ENCODE measurements at places on chromosomes 4 and X.

- peak overlapping the region; percentile 61 for H3K4me3 ChIP-seq
- peaks cover 14% of the 10 kb centered on the region for H3K4me1 ChIP-seq
- H3K27me3 ChIP-seq = no peaks in the 10 kb centered on the region
- peak overlapping the region; percentile 90 for H3K27ac ChIP-seq
- DNase-seq = no peak
Measured at GRCh38 chrX:53684415-53685192, 1.9 kb downstream of the HUWE1 start.

GRCh38 chr4:146004730-146005129 is 66.1 kb upstream of the ZNF827 start:
- no peak overlapping the region for H3K4me3 ChIP-seq
- H3K27me3 ChIP-seq = no peaks in the 10 kb centered on the region
- no peaks in the 10 kb centered on the region for H3K4me1 ChIP-seq

DNA sequence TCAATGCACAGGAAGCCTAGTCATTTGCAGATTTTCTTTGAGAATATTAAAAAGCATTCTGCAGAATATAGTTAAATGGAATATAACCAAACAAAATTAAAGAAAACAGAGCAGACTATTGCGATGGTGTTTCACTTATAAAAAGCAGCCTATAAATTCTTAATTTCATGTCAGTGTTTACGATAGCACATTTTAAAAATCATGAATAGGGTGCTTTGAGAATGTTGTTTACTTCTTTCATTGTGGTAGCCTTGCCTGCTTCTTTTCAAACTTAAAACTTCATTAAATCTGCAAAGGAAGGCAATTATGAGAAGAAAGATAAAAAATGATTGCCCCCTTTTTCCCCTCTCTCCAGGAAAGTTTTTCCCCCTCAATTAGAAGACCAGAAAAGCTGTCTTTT is 748.6 kb downstream of the CCSER1 start:
- H3K36me3 ChIP-seq = no peaks in the 10 kb centered on the region
- no peaks in the 10 kb centered on the region for H3K4me1 ChIP-seq
- DNase-seq = no peak
- H3K4me3 ChIP-seq = no peak overlapping the region

DNA sequence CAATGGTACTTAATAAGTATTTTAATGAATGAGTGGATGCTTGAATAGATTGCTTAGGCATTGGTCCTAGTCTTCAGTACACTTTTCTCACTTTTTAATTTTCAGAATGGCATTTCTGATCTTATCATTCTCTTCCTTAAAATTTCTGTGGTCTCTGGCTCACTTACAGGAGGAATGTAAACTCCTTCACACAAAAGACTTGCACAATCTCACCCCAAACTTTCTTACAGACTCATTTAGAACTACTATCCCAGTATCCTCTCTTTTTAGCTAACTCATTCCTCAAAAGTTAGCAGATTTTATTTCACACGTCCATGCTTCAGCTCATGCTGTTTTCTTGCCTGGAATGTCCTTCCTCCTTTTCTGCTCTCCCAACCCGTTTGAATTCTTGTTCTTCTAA is 350.1 kb downstream of the GRXCR1 start:
- no peaks in the 10 kb centered on the region for H3K36me3 ChIP-seq
- no peaks in the 10 kb centered on the region for H3K27me3 ChIP-seq
- H3K27ac ChIP-seq = no peak overlapping the region
- H3K4me3 ChIP-seq = no peak overlapping the region
- no peak for DNase-seq

DNA sequence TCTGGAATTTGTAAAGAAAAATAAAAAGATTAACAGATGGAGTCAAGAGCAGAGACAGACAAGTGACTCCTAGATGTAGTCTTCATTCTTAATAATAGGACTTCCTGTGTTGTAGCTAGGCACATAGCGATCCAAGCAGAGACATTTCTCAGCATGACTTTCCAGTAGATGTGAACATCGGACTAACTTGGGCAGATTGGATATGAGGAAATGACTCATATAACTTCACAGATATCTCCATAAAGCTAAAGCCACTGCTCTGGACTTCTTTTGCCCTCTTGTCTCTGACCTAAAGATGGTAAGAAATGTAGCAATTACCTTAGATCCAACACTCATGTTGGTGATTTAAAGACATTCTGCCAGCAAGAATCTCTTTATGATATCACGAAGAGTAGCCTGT is 131.7 kb downstream of the EPHA5 start:
- H3K36me3 ChIP-seq = no peaks in the 10 kb centered on the region
- no peak for DNase-seq

- no peak overlapping the region for H3K4me3 ChIP-seq
- no peak for DNase-seq
- H3K27me3 ChIP-seq = no peaks in the 10 kb centered on the region
- H3K4me1 ChIP-seq = no peaks in the 10 kb centered on the region
Measured at GRCh38 chr4:182216005-182216404, 27.2 kb upstream of the TENM3 start.

- DNase-seq = no peak
- H3K27me3 ChIP-seq = no peaks in the 10 kb centered on the region
- H3K36me3 ChIP-seq = no peaks in the 10 kb centered on the region
Measured at GRCh38 chrX:101078716-101079598, at the start of gene TMEM35A. TSS of gene TMEM35A (plus strand) at chrX:101078879. CDS start at chrX:101079003, 124 bp downstream.

GRCh38 chr4:26636458-26636857 is 52.6 kb downstream of the TBC1D19 start:
- no peak overlapping the region for H3K27ac ChIP-seq
- DNase-seq = no peak
- peaks cover 18% of the 10 kb centered on the region for H3K36me3 ChIP-seq
- no peaks in the 10 kb centered on the region for H3K27me3 ChIP-seq
- no peak overlapping the region for H3K4me3 ChIP-seq
- H3K4me1 ChIP-seq = no peaks in the 10 kb centered on the region

GRCh38 chrX:151099001-151099400 is 77.4 kb upstream of the GPR50 start:
- H3K36me3 ChIP-seq = no peaks in the 10 kb centered on the region
- no peak for DNase-seq
- H3K27ac ChIP-seq = no peak overlapping the region
- no peak overlapping the region for H3K4me3 ChIP-seq
- H3K4me1 ChIP-seq = no peaks in the 10 kb centered on the region
- H3K27me3 ChIP-seq = no peaks in the 10 kb centered on the region

Measured in right atrium auricular region (tissue), 2 donors.